ENCODE measurements at places on chromosomes 4 and X.

GRCh38 chr4:34280131-34280530 lies 1964.2 kb downstream of the ARAP2 start:
- DNase-seq = no peak

- no peak for DNase-seq
These were observed 12.0 kb downstream of the FRMD7 start for GRCh38 chrX:132115792-132116191.

- DNase-seq = no peak
These were observed 288.5 kb downstream of the FBXW7 start for GRCh38 chr4:152247271-152247975.

- DNase-seq = no peak
These were observed 239.1 kb downstream of the CHM start for GRCh38 chrX:85808217-85808616.

GRCh38 chrX:120795301-120795700 lies 80.4 kb downstream of the CT47B1 start:
- DNase-seq = no peak

GRCh38 chr4:44629280-44629866 lies 22.1 kb downstream of the YIPF7 start:
- peak; percentile 54 for DNase-seq

- DNase-seq = no peak
These were observed 3.7 kb downstream of the TMEM129 start for GRCh38 chr4:1717129-1718094.

GRCh38 chr4:77010841-77011354 lies 61.3 kb downstream of the SEPTIN11 start:
- no peak for DNase-seq

- DNase-seq = no peak
These were observed 89.3 kb upstream of the NEIL3 start for GRCh38 chr4:177220376-177220775.

GRCh38 chr4:336099-336892 lies 1.3 kb upstream of the ZNF141 start:
- no peak for DNase-seq

GRCh38 chr4:8160572-8160971 lies 2.0 kb upstream of the ABLIM2 start:
- no peak for DNase-seq

GRCh38 chr4:147370881-147371280 lies 110.0 kb upstream of the EDNRA start:
- DNase-seq = no peak

DNA sequence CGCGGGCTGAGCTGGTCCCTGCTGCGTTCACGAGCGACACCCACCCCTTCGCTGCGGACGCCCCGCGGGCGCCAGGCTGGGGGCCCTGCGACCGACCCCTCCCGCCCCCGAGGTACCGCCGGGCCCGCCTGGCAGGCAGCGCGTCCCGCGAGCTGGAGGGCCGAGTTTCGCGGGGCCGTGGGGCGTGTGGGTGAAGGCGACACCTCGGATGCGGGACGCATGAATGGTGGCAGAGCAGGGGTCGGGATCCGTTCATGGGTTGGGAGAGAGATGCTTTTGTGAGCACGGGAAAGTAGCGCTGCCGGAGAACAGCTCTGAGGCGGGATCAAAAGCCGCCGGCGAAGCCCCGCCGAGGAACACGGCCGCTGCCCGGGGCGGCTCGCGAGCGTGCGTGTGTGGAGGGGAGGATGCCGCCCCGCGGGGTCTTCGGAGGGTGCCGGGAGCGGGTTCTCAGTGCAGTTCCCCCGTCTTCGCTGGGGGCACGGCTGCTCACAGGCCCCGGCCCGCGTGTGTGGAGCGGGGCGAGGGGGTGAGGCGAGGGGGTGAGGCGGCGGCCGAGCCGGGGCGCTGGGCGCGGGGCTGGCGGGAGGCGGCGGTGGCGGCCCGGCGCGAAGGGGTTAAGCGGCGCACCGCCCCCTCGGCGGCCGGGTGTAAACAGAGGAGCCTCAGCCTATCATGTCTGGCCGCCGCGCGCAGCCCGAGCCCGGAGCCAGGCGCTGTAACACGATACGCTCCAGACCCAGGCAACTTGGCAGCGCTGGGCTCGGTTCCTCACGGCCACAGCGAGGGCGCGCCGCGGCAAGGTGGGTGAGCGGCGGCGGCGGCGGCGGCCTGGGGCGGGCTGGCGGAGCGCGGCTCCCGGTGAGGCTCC lies 205.3 kb downstream of the TENM3 start:
- peak; percentile 24 for DNase-seq

GRCh38 chrX:71998836-71999509 lies 88.3 kb downstream of the NHSL2 start:
- peak; percentile 35 for DNase-seq

DNA sequence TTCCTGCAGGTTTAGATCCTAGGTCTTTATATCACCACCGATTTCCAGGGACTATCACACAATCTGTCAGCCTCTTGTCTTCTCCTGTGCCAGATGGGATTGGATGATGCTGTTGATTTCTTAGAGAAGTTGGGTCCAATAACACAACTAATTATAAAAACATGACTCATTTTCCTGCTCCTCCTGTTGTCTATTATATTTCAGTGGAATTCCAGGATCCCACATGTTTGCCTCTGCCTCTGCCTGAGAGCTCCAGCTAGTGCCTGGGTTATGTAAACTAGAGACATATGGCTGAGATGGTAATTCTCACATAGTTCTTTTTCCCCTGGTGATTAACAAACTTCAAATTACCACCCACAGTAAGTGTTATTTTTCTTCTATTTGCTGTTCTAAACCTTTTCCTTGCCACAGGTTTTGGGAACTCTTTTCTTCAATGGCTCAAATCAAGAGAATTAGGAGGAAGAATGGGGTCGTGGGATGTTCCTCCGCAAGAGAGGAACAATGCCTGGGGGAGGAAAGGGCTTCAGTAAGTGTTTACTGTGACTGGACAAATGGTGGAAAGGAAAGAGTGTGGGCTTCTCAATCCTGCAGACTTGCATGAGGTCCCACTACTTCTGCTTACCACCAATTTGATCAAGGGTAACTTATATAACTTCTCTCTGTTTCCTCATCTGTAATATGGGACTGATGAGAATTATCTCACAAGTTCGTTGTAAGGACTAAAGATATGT lies 3.4 kb upstream of the HOPX start:
- no peak for DNase-seq

DNA sequence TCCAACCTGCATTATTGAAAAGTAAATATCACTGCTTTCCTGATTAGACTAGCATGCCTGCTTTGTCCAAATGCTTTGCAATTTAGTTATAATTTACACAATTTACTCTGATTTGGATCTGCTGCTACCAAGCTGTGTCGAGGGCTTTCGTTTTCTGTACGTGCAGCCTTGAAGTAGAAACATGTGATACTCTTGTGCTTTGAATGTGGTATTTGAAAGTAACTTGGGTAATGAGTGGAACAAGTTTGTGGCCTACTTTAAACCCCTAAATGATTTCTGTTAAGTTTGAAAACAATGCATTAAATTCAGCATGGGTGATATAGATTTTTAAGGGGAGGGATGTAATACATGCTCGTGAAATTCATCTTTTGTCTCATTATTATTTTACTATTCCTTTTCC lies 240.7 kb downstream of the IQCM start:
- DNase-seq = no peak

DNA sequence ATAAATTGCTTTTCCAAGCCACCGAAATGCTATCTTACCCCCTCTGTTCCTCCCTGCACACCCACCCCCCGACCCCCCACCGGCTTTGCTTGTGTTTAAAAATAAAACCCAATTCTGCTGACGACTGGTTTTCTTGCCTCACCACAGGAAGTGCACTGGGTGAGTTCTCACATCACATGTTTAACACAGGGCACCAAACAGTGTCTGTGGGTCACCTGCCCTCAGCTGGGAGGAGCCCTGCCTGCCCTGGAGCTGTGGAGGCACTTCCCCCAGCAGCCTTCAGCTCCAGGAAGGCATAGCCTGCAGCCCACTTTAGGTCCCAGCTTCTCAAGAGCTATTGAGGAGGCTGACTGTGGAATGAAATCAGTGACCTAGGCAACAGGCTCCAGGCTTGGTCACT lies 8.8 kb downstream of the TMEM255A start:
- DNase-seq = peak; percentile 54

DNA sequence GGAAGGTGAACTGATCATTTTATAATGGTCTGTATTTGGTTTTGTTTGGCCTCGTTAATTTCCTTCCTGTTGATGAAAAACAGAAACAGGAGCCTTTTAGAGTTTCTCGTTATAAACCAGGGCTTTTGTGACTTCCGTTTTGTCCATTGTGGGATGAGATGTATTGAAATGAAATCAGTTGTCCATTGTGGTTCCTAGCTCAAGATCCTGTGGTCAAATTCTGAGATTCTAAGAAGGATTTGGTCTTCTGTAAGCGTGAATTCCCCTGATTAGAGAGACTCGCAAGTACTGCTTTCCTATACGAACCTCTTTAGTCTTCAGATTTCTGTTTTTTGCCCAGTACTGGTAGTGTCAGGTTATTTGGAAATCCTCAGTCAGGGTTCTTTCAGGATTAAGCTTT lies 101.7 kb downstream of the RAPGEF2 start:
- DNase-seq = no peak

DNA sequence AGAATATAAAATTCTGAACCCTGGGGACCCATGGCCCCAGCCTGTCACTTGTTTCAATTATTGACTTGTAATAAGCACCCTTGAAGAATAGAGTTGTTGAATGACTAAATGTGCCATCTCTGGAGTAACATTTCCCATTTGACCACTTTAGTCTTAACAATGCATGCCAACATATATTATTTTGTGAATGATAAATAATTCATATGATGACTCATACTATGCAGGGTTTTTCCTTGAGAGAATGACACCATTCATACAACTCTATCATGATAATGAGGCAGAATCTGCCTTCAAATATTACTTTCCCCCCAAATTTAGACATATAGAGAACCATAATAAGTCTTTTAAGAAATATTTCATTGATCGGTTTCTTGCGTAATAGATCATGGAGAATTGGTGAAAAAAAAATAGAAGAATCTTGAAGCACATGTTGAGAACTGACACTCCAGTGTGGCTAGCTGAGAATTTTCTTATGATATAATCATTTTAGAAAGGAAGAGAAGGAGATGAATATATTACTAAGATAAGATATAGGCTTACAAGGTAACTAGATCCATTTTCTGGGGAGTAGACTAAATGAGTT lies 404.5 kb downstream of the GRXCR1 start:
- no peak for DNase-seq

DNA sequence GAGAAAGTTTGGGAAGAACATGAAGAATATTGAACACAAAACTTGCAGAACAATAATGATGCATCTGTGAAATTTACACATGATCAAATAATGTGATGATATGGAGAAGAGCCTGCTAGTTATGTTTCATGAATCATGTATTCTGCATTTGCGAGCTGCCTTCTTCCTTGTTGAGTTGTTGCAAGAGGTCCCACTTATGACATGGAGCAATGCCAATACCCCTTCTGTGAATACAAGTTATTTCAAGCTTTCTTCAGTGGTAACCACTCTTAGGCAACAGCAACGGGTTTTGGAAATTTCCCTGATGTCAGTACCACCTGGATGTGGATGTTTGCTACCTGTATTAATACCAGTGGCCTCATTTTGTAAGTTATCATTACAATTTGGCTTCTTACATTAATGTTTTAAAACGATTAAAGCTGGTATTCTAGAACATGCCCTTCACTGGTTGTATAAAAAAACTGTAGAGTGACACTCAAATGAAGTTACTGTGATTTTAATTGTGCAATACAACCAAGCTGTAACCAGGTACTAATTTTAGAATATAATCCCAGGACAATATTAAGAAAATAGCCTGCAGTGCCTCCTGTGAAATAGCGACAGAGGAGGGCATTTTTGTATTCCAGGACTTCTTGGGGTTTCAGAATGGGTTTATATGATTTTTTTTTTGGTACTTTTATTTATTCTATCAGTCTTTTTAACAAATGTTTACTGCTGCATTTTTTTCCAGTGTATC lies 25.3 kb downstream of the IQCM start:
- no peak for DNase-seq

DNA sequence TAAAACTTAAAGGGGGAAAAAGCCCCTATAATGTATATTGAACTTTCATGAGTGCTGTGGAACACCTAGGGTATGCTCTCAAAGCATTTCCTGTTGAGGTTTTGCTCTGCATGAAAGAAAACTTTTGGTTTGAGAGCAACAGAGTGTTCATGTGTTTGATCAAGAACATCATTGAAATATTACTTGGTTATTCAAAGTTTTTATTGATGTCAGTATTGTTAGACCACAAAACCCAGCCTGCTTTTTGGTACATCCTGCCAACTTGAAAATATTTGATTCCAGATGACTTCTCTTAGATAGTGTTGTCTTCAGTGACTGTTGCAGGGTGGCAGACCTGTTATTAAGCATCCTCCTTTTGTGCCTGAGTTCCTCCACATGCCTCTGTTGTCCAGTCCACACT lies 68.0 kb downstream of the N4BP2 start:
- peak; percentile 59 for DNase-seq

GRCh38 chr4:125744891-125745364 lies 430.2 kb downstream of the FAT4 start:
- no peak for DNase-seq

GRCh38 chr4:153823483-153823882 lies 34.6 kb upstream of the SFRP2 start:
- no peak for DNase-seq

GRCh38 chr4:56552273-56552672 lies 46.7 kb downstream of the ARL9 start:
- DNase-seq = no peak

DNA sequence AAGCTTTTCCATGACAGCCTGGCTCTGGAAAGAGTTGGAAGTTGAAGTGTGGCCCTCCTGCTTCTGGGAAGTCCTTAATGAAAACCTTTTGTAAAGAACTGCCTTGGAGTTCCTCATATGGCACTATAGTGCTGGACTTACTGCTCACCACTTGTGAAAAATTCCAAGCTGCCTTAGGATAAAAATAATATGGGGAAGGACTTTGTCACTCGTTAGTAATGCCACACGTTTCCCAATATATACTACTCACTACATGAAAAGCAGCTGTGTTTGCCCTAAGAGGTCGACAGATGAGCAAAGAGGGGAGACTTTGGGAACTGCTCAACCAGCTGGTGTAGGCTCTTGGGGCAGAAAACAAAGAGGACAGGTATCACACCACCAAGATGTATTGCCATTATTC lies 11.7 kb downstream of the OPHN1 start:
- no peak for DNase-seq

DNA sequence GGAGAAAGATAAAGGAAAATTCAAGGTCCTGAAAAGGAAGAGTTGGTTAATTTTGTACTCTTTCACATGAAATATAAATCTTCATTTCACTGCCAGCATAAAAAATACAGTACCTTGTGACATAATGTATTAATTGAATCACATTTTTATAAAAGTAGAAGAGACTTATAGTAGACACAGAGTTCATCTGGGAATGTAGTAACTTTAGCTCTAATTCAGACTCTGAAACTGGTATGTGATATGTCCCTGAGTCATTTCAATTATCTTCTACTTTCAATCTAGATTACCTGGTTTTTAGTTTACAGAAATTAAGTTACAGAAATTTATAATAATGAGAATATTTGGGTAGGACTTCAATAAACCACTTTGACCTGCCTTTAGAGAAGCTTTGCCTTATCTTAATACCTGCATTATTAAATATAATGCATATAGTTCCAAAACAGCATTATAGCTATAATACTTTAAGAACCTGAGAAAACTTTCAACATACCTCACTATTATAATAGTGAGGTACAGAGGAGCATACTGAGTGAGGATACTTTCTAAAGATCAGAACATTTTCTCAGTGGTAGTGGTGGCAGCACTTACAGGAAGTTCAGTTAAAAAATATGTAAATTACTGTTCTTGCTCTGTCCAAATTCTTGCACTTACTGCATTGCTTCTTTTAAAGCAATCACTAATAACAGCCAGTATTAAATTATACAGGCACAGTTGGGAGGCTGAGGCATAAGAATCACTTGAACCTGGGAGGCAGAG lies 11.2 kb downstream of the NEK1 start:
- DNase-seq = no peak

GRCh38 chr4:162767083-162767482 lies 399.6 kb downstream of the NAF1 start:
- DNase-seq = no peak
